ENCODE measurements at places on chromosomes 4 and X. TPM values are rescaled to one million over a fixed set of nuclear protein-coding genes. Genes with fewer than 3 reads are reported as not detected.

MAGEC2 gene
- not detected for total RNA-seq

INPP4B gene
- total RNA-seq: 12.4 TPM

SCML2 gene
- total RNA-seq: 0.21 TPM

PHOX2B gene
- not detected for total RNA-seq

GPC3 gene
- total RNA-seq: 6.9 TPM

C1GALT1C1 gene
- 25.8 TPM for total RNA-seq

TIGD4 gene
- total RNA-seq: 0.14 TPM

HELT gene
- not detected for total RNA-seq

STPG2 gene
- not detected for total RNA-seq

PWWP3B gene
- 0.65 TPM for total RNA-seq

ARSJ gene
- 24.3 TPM for total RNA-seq

GLRA2 gene
- total RNA-seq: not detected

BEX3 gene
- 198 TPM for total RNA-seq

P2RY8 gene
- total RNA-seq: not detected

SETD7 gene
- 31.3 TPM for total RNA-seq
